Stimulated activated CD8-positive, alpha-beta memory T cell treated with anti-CD3 and anti-CD28 coated beads, Interleukin-2, amount 100 ng/mL, for 1 hour (primary cell): ENCODE measurements at places on chromosomes 2 and 18.

- no peak for DNase-seq
Measured at GRCh38 chr2:187916799-187917198, 362.6 kb upstream of the TFPI start.

DNA sequence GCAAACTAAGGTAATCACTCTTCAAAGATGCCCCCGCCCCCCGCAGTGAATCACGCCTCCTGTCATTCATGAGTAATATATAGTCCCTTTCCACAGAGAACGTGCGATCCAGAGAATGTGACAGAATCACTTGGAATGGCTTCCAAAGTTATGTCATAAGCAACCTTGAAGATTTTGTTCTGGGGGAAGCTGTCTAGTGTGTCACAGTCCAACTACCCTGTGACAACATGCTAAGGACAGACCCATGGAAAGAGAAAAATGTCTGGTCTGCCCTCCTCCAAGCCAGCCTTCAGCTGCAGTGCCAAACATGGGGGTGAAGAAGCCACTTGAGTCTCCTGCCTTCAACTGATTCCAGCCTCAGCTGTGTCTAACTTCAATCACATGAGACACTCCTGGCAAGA lies 259.1 kb downstream of the SS18 start:
- DNase-seq: no peak

DNA sequence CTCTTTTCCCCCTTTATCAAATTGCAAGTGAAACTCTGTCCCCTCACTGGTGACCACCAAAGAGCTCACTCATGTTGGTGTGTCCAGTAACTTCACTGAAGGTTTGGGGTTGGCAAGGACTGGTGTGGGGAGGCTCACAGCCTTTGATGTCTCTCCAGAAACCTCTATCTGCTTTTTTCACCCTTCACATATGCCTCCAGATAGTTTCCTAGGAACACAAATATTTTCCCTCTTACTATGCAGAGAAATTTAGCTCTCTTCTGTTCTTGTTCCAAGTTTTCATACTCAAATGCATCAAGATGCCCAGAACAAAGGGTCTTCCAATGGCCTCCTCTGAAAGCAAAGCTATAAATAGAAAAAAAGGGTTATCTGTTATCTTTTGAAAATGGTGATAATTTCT lies 20.7 kb downstream of the DTNA start:
- no peak for DNase-seq

GRCh38 chr2:32627441-32627813 lies 423 bp upstream of the TTC27 start:
- no peak for DNase-seq

- no peak for DNase-seq
Measured at GRCh38 chr2:8653485-8653884, 28.4 kb upstream of the ID2 start.

- no peak for DNase-seq
Measured at GRCh38 chr2:172480301-172481218, 53.2 kb downstream of the ITGA6 start.

DNA sequence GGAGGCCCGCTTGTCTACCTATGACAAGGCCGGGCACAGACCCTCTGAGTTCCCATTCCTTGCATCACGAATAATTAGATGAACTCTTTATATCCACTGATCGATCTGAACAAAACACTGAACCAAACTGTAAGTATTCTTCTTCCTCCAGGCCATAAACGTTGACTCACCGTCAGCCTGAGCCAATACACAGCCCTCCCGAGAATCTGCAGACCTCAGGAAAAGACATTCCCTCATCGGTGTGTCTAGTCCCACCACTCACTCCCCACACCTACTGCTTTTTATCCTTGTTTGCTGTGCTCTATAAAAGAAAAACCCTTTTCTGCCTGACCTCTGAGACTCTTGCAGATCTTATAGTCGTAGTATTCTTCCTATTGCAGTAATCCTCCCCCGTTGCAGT lies 41.0 kb downstream of the TMEM87B start:
- DNase-seq: no peak

DNA sequence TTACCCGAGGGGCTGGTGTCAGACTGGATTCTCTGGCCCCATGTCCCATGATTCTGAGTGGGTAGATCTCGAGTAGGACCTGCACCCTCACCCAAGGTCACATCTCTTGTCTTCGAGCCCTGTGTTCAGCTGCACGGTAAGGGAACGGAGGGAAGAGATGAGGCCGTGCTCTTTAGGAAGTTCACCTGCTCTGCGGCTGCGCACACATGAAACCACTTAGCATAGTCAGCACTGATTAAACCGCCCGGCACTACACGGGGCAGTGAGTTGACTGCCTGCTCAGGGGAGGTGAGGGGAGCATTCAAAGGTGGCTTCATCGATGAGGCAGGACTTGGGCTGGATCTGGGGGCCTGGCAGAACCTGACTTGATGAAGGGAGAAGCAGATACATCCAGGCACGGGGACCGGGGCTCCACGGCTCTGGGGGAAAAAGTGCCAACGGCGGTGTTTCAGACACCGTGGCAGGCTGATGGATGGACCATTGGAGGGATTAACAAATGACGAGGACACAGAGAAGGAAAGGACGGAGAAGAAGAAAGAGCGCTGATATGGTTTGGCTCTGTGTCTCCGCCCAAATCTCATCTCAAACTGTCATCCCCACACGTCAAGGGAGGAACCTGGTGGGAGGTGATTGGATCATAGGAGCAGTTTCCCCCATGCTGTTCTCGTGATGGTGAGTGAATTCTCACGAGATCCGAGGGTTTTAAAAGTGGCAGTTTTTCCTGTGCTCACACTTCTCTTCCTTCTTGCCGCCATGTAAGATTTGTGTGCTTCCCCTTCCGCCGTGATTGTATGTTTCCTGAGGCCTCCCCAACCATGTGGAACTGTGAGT lies 248.6 kb downstream of the CYP26B1 start:
- DNase-seq: no peak

DNA sequence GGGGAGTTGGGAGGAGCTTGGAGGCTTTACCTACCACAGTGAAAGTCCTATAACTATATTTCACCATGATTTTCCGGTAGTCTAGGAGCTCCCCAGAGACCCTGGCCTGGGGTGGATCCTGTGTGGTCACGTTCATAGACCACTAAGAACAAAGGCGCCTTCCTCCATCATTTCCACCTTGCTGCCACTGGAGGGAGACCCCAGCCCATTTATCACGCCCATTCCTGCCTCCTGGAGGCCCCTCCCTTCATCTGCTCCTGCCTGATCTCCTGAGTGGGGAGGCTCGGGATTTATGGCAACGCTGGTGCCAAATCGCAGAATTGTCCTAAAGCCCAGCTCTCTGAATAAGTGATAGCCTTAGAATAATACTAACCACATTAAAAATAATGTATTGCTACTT lies 507.6 kb upstream of the SPHKAP start:
- no peak for DNase-seq

DNA sequence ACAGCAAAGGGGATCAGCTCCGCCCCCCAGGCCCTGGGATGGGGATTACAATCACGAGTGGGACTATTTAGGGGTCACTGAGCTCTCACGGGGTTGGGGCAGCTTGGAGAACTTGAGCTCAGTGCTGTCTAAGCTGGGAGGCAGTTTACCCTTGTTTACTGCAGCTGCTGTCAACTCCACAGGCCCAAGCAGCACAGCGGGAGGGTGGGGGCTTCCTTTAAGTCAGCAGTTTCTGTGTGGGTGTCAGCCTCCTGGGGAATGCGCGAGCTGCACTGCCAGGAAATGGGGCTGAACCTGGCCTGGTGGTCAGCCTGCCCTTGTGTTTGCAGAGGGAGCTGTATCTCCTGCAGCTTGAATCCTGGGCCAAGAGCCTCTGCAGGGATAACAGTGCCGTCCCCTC lies 29.8 kb downstream of the TOGARAM2 start:
- DNase-seq: no peak

- no peak for DNase-seq
Measured at GRCh38 chr2:46656640-46657039, 177.3 kb downstream of the TMEM247 start.

DNA sequence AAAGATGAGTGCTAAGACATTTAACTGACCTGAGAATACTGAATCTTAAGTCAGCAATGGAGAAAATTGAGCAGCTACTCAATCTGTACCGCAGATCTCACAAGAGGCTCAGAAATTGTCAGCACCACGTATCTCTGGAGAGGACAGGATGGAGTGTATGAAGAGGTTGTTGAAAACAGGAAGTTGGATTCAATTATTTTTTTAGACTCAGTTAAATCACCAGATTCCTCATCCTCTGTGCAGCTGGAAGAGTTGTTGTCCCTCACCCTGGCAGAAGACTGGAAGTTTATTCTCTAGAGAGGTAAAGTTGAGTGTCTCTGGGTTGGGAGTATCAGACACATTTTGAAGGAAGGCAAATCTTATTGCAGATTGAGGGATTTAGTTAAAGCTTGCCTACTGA lies 114.9 kb upstream of the NT5C1B start:
- no peak for DNase-seq

DNA sequence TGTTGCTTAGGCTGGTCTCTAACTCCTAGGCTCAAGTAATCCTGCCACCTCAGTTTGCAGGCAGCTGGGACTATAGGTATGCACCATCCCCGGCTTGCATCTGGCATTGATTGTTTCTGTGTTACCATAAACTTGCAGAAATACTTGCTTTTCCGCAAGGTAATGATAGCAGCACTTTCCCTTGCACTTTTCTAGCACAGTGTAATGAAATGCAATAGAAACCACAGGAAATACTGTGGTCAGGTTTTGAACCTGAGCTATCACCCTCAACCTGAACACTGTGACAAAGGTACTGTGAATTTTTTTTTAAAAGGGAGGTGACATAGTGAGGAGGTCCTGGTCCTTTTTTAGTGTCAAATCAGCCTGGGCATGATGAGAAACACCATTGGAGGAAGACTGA lies 38.3 kb downstream of the DHRS9 start:
- no peak for DNase-seq

DNA sequence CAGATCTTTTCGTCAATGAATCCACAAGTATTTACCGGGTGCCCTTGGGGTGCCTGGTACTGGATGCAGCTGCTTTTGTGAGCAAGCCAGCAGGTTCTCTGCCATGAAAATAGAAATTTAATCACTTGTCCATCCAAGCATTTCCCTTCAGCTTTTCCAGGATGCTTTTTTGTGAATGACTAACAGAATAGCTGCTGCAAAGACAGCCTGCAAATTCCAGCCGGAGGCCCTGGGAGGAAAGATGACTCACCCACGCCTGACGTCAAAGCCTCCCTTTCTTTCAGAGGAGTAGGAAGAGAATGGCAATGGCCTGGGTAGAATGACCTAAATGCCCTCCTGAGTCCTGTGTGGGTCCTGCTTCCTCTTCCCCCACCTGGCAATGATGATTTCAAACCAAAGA lies 111.9 kb downstream of the AP1S3 start:
- no peak for DNase-seq

GRCh38 chr2:16325016-16325975 lies 340.3 kb downstream of the CYRIA start:
- no peak for DNase-seq

DNA sequence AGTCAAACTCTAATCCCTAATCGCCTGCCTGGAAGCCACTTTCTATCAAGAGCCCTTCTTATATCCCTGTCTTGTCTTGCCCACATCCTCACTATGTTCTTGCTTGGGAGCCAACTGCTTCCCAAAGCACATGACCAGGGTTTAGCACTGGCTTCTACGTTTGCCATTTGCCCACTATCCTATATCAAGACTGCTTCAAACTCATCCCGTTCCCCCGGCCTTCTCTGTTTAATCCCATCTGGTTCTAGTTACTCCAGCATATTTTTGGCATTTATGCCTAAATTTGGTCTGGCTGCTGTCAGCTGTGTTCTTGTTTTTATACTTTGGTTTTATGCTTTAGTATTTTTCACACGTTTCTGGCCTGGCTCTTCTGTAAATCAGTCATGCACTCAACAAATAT lies 40.2 kb downstream of the POLR1A start:
- DNase-seq: no peak

- DNase-seq: no peak
Measured at GRCh38 chr2:64989982-64990614, 899 bp downstream of the SLC1A4 start.

DNA sequence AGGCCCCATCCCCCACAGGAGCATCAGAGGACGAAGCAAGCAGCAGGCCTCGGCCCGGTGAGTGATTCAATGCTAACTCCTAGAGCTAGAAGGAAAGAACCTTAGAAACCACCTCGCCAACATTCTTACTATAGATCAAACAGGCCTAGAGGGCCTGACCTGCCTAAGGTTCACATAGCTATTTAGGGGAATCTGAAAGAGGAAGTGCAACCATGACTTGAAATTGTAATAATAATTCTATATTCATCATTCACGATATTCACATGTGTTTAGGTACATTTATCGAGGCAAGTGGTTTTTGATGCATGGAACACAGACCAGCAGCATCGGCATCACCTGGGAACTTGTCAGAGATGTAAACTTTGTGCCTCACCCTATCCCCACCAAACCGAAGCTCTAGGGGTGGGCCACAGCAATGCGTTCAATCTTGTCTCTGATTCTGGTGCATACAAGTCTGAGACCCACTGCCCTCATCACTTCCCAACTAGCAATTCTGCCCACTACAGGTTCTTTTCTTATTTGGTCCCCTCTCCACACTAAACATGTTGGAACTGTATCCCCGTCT lies 78.0 kb upstream of the DNMT3A start:
- DNase-seq: no peak

GRCh38 chr2:171309455-171310286 lies 124.1 kb downstream of the METTL8 start:
- DNase-seq: no peak

GRCh38 chr18:48800876-48801727 lies 149.7 kb downstream of the SMAD7 start:
- DNase-seq: no peak

DNA sequence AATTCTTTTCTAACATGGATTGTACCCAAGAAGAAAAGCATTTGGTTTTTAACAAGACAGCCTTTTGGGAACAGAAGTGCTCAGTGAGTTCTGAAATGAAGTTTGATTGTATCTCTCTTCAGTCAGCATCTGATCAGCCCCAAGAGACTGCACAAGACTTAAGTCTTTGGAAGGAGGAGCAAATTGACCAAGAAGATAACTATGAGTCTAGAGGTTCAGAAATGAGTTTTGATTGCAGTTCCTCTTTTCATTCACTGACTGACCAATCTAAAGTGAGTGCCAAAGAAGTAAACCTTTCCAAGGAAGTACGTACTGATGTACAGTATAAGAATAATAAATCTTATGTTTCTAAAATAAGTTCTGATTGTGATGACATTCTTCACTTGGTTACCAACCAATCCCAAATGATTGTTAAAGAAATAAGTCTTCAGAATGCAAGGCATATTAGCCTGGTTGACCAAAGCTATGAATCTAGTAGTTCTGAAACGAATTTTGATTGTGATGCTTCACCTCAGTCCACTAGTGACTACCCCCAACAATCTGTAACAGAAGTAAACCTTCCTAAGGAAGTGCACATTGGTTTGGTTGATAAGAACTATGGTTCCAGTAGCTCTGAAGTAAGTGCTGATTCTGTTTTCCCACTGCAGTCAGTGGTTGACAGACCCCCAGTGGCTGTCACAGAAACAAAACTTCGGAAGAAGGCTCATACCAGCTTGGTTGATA lies 31.2 kb downstream of the ZDBF2 start:
- DNase-seq: no peak

GRCh38 chr2:43737855-43738254 lies 36.0 kb upstream of the DYNC2LI1 start:
- no peak for DNase-seq

GRCh38 chr18:47260120-47260923 lies 8.9 kb upstream of the SKOR2 start:
- DNase-seq: no peak

GRCh38 chr2:206800506-206801417 lies 35.4 kb downstream of the FASTKD2 start:
- DNase-seq: no peak
